ENCODE measurements at places on chromosomes 5 and 9.

- DNase-seq: no peak
Observed at GRCh38 chr5:11443831-11444230, 460.4 kb downstream of the CTNND2 start.

GRCh38 chr9:124506433-124506832 is 766 bp downstream of the NR5A1 start:
- peak; percentile 33 for DNase-seq

DNA sequence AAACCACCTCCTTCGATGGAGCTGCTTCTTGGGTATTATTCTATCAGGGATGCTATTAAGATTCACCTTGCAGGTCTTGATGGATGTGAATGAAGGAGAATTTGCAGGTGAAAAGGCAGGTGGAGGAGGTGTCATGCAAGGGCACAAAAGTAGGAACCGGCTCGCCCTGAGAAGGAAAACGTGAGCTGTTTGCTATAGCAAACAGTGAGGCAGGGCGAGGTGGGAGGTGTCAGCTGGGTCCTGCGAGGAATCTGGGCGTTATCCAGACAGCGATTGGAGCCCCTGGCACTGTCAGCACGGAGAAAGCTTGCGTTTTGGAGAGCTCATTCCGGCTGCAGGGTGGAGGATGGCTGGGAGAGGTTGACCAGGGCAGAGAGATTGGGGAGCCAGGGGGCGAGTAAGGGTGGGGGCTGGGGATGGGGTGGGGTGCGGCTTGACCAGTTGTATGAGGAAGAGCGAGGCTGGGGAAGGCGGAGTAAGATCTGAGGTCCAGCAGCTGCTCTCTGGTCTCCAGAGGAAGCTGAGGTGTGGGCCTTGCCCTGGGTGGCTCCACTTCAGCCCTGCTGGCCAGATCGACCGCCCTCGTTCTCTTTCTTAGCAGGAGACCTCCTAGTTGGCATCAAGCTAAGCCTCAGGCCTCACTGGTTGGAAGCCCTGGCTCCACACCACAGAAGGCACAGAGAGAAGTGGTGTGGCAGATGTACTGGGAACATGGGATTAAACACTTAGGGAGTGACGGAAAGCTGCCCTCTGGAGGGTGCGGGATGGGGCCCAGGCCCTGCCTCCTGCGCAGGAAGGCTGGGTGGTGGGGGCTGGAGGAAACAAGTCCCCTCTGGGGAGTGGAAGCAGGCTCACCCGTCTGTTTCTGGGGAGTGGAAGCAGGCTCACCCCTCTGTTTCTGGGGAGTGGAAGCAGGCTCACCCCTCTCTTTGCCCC is 54.7 kb upstream of the NEURL1B start:
- DNase-seq: no peak

- no peak for DNase-seq
Observed at GRCh38 chr9:116163293-116164055, 9.9 kb downstream of the PAPPA start.

DNA sequence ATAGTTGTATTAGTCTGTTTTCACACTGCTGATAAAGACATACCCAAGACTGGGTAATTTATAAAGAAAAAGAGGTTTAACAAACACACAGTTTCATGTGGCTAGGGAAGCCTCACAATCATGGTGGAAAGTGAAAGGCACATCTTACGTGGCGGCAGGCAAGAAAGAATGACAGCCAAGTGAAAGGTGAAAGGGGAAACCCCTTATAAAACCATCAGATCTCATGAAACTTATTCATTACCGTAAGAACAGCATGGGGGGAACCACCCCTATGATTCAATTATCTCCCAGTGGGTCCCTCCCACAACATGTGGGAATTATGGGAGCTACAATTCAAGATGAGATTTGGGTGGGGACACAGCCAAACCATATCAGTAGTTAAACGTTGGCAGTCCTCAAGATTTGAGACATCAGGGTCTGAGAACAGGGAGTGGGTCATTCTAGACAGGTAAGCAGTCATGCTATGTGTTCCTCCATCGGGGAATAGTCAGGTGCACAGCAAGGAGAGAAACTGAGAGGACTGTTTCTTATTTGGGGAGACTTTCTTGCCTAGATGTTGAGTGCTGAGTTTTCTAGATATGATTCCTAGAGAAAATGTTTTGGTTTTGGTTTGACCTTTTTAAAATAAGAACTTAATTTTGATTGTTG is 45.8 kb upstream of the ENTREP1 start:
- no peak for DNase-seq

DNA sequence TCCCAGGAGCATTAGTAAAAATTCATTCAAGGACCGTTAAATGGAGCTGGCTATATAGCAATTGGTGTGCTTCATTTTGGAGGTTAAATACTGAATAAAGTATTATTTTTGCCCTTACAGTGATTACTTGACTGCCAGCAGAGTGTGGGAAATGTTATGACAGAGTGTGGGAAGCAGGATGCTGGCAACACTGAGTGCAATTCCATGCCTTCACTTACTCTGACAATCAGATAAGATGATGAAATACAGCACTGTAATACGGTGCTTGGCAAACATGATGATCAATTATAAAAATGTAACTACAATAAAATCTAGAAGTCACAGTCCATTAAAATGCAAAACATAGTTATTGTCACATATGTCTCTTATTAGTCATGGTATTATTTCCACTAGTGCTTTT is 651.3 kb downstream of the PTPRD start:
- no peak for DNase-seq

GRCh38 chr5:41277476-41278245 is 64.3 kb upstream of the C6 start:
- DNase-seq: no peak

- no peak for DNase-seq
Observed at GRCh38 chr9:99867536-99867935, 38.9 kb upstream of the STX17 start.
